ENCODE measurements at places on chromosomes 16 and 17. TPM values are rescaled to one million over a fixed set of nuclear protein-coding genes. Genes with fewer than 3 reads are reported as not detected.

The STAC2 gene
- polyA plus RNA-seq = 4.9 TPM

The EVI2A gene
- polyA plus RNA-seq = 2.0 TPM

The TNFRSF17 gene
- polyA plus RNA-seq = not detected

The PRSS33 gene
- not detected for polyA plus RNA-seq

The RPL23 gene
- polyA plus RNA-seq = 1,798 TPM

The GAS2L2 gene
- 0.15 TPM for polyA plus RNA-seq

The SMTNL2 gene
- polyA plus RNA-seq = 2.7 TPM

The DOK4 gene
- polyA plus RNA-seq = 9.1 TPM

The HSD17B1 gene
- polyA plus RNA-seq = 2.6 TPM

The NLRC3 gene
- polyA plus RNA-seq = 0.88 TPM

The CLEC3A gene
- not detected for polyA plus RNA-seq

The ACAP1 gene
- 9.7 TPM for polyA plus RNA-seq

The CCR7 gene
- polyA plus RNA-seq = 0.46 TPM

The ZNF778 gene
- 1.8 TPM for polyA plus RNA-seq

The KRTAP17-1 gene
- polyA plus RNA-seq = not detected

The CCL1 gene
- not detected for polyA plus RNA-seq

The ASPA gene
- 0.26 TPM for polyA plus RNA-seq

The CLEC18B gene
- polyA plus RNA-seq = 0.29 TPM

The CDK5R1 gene
- polyA plus RNA-seq = 0.66 TPM

The CPNE7 gene
- not detected for polyA plus RNA-seq

The IGF2BP1 gene
- not detected for polyA plus RNA-seq

The RAC3 gene
- 3.3 TPM for polyA plus RNA-seq

The BCL6B gene
- polyA plus RNA-seq = 9.7 TPM

The TMIGD1 gene
- not detected for polyA plus RNA-seq

The P2RX5 gene
- polyA plus RNA-seq = 12.4 TPM

The HGS gene
- polyA plus RNA-seq = 102 TPM

The KRTAP3-1 gene
- not detected for polyA plus RNA-seq

The C1QTNF1 gene
- 108 TPM for polyA plus RNA-seq

The CLDN7 gene
- 1.3 TPM for polyA plus RNA-seq

The SLC16A6 gene
- 0.14 TPM for polyA plus RNA-seq

The TMEM235 gene
- not detected for polyA plus RNA-seq

The LYRM1 gene
- polyA plus RNA-seq = 69.4 TPM

The LITAFD gene
- not detected for polyA plus RNA-seq

The GNAO1 gene
- 11.9 TPM for polyA plus RNA-seq

The CRYBA1 gene
- polyA plus RNA-seq = not detected

The FBXO39 gene
- 0.13 TPM for polyA plus RNA-seq

The CHP2 gene
- polyA plus RNA-seq = 0.01 TPM

The KRT35 gene
- polyA plus RNA-seq = not detected

The SLC2A4 gene
- polyA plus RNA-seq = 140 TPM

The ARHGAP44 gene
- 4.0 TPM for polyA plus RNA-seq

The COX6A2 gene
- polyA plus RNA-seq = 9,450 TPM

Measured in heart right ventricle (tissue), 16 donors.